EH (cell line): ENCODE measurements at places on chromosomes 2 and 18.

DNA sequence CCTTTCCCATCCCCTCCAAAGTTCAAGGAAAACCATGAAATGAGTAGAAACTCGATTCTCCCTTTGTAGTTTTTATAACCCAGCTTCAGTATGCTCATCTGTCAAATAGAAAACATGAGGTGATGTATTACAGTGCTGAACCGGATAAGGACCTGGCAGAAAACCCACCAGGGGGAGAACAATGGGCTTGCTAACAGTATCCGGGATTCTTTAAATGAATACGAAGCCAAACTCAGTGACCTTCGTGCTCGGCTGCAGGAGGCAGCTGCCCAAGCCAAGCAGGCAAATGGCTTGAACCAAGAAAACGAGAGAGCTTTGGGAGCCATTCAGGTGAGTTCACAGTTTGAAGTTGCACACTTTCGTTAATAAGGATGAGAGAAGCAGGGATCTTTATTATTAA is 113.6 kb upstream of the TTC39C start:
- no peak for DNase-seq

GRCh38 chr2:45802499-45803138 is 151.1 kb downstream of the PRKCE start:
- no peak for DNase-seq

- no peak for DNase-seq
These were observed 54.5 kb downstream of the ARHGAP28 start for GRCh38 chr18:6784046-6784445.

DNA sequence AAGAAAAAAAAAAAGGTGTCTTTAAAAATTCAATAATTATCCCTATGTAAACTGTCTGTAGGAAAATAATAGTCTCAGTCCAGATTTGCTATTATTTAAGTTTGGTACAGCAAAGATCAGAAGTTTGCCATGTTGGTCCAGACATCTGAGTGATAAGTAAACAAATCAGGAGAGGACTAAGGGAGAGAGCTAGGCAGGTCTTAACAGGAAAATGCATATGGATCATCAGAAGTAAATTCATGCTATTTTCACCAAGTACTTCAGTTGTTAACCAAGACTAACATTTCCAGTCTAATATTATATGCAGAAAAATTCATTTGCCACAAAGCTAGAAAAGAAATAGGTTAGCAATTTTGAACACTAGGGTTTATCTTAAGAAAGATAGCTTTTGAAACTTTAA is 95.0 kb upstream of the STK17B start:
- DNase-seq, result no peak

- DNase-seq, result no peak
These were observed 3.0 kb upstream of the GCG start for GRCh38 chr2:162155093-162155492.

DNA sequence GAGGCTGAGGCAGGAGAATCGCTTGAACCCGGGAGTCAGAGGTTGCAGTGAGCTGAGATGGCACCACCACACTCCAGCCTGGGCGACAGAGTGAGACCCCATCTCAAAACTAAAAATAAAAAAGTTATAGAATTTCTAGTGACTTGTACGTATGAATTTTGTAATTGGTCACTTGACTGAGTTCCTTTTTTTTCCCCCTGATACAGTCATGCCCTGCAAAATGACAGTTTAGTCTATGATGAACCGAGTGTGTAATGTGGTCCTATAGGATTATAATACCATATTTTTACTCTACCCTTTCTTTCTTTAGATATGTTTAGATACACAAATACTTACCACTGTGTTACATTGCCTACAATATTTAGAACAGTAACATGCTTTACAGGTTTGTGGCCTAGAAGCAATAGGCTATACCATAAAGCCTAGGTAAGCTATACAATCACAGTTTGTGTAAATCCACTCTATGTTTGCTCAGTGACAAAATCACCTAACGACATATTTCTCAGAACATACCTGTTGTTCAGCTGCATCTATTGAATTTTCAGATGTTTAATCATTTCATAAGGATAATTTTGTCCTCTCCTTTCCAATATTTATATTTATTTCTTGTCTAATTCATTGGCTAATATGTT is 25.4 kb downstream of the SOCS6 start:
- DNase-seq, result no peak

DNA sequence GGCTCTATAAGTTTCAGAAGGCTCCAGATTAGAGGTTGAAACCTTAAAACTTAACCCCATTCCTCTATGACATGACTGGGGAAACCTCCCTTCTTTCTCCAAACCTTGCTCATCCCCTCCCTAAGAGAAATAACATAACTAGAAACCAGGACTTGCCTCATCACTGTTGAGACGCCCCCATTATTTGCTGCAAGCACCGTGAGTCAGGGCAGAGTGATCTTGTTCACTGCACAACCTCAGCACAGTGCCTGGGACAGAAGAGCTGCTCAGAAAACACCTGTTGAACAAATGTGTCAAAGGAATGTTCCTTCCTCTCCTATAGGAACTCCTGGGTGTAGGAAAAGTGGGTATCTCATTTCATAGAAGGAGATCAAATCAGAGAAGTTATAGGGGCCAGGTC is 132.7 kb upstream of the CTAGE1 start:
- no peak for DNase-seq

DNA sequence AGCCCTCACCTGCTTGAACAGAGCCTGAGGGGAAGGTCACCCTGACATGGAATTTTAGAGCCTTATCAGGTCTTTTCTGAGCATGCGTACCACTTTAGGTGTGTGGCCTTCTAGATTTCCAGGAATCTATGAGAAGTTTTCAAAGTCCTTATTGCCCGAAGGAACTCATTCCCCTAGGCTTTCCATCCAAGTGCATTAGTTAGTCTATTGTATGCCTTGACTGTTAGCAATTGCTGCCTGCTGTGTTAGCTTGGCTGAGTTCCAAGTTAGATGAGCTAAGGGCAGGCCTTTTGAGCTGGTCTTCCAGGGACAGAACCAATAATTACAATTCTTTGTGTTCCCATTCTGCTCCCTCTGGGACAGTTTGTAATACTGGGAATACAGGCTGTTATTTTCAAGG is 30.8 kb upstream of the PUM2 start:
- DNase-seq, result peak; percentile 52

DNA sequence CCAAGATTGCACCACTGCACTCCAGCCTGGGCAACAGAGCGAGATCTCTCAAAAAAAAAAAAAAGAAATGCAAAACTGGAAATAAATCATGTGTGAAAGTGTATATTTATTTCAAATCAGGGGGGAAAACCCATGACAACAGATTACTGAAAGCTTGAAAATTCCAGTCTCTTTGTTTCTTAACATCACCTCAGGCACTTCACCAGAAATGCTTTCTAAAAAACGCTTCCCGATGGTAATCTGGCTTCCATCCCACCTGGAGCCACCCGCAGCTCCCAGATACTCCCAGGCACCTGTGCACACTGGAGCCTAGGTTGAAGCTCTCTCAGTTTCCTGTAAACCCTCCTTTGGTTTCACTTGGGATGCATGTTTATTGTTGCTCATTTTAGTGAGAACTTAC is 7.2 kb upstream of the ITGB6 start:
- DNase-seq, result no peak

DNA sequence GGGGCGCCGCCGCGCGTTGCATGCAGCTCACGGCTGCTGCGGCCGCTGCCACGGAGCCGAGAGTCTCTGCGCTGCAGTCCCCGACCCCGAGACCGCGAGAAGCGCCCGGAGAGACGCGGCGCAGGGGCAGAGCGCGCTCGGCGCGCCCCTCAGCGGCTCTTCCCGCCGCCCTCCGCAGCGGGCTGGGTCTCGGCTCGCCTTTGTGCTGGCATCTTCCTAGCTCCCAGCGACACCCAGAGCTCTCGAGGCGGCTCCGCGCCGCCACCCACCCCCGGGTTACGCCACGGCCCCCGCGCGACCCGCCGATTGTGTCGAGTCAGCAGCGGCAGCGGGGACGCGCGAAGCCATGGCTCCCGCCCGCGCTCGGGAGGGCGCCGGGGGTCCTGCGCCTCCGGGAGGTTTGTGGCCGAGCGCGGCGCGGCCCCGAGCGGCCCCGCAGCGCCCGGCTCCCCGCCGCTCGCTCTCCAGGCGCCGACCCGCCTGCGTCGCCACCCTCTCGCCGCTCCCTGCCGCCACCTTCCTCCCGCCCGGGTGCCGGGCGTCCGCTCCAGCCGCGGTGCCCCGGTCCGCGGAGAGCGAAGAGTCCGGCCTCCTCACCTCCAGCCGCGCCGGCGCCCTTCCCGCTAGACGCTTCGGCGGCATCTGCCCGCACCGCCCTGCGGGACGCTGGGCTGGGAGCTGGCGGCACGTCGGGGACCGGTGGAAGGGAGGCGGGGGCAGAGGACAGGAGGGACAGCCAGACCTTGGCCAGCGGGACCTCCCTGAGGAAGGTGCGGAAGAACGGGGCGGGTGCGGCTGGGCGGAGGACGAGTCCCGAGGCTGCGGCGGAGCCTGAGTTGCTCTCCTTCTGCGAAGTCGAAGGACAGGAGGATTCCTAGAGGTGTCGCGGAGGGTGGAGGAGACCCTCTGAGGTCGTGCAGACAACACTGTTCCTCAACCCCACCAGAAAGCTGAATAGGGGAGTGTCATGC is 46.3 kb upstream of the CCDC150 start:
- peak; percentile 74 for DNase-seq

- no peak for DNase-seq
These were observed 534.8 kb upstream of the CDH7 start for GRCh38 chr18:65215865-65216466.

GRCh38 chr2:64876137-64876647 is 113.0 kb upstream of the SLC1A4 start:
- DNase-seq, result peak; percentile 87

DNA sequence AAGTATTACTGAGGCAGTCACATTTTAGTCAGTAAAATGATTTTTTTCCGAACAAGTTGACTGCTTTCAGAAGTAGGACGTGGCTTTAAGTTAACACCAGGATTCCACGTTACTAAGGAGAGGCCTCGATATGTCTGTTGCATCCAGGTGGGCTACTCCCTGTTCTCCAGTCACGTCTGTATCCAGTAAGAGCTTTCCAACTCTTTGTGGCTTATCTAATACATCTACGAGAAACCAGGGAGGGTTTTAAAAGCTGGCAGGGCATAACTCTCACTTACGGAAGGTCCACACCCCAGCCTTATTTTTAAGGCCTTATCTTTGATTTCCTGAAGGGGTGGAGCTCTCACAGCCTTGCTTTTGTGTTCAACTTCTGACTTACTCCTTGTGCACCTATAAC is 99.2 kb downstream of the SLC8A1 start:
- DNase-seq, result no peak

GRCh38 chr2:105999211-105999989 is 194.7 kb downstream of the UXS1 start:
- DNase-seq, result no peak
